ENCODE measurements at places on chromosomes 11 and 22. TPM values are rescaled to one million over a fixed set of nuclear protein-coding genes. Genes with fewer than 3 reads are reported as not detected.

DNA sequence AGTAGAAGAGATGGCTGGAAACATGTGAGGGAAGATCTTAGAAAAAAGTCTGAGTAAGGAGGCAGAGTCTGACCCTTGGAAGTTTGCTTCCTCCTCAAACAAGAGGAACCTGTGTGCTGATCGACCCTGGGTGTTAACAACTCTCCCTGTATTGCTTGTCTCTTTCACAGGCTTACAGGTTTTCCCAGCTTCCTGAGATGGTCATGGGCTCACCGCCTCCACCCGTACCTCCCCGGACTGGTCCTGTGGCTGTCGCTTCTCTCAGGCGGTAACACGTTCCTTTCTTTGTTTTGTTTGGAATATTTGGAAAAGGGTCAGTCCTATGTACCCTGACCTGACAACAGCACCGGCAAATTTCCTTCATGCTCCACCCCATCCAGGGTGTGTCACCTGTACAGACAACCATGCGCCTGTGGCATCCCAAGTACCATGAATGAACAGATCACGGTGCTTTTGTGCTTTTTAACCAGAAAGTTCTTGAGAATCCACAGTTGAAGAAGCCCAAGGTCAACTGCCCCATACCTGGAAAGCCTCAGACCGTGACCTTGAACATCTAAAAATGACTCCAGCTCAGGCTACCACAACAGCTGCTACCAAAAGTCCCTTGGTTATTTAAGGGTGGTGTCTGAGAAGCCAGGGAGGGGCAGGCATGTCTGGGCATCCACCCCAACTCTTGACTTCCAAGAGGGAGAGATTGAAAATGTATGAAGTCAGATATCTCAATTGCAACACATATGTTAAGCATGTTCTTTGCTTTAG lies 44.6 kb downstream of the C11orf91 start:
- H3K27me3 ChIP-seq, result no peaks in the 10 kb centered on the region
- H3K27ac ChIP-seq, result no peak overlapping the region
- no peak overlapping the region for H3K4me3 ChIP-seq
- no peaks in the 10 kb centered on the region for H3K4me1 ChIP-seq
- no peak for DNase-seq

DNA sequence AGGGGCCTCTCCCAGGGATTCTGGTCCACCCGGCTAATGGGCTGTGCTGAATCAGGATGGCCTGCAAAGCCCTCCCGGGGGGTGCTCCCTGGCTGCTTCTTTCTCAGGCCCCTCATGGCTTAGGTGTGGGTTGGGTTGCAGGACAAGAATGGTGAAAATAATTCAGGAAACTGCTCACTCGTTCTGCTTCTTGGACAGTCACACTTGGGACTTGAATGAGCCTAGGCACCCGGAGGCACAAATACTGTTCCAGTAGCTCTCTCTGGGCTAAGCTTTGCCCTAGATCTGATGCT lies 83.2 kb downstream of the TRIM29 start:
- DNase-seq, result no peak
- H3K4me3 ChIP-seq, result no peak overlapping the region
- H3K27ac ChIP-seq, result no peak overlapping the region
- H3K36me3 ChIP-seq, result no peaks in the 10 kb centered on the region
- H3K27me3 ChIP-seq, result no peaks in the 10 kb centered on the region
- no peaks in the 10 kb centered on the region for H3K4me1 ChIP-seq

DNA sequence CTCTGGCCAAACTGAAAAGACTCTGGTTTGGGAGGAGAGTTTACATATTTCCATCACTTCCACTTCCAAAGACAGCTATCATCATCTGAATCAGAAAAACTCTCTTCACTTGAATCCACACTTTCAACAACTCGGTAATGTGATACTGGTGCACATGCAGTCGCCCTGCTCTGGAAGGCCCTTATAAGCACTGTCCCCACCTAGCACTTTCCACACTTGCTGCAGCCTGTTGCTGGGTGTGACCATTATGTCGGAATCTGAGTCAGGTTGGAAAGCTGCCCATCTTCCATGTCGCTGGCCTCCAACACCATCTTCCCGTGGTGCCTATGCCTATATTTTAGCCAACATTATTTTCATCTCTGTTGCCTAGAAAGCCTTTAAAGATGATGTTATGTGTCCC lies 1.1 kb upstream of the OR10A5 start:
- no peak overlapping the region for H3K4me3 ChIP-seq
- no peaks in the 10 kb centered on the region for H3K36me3 ChIP-seq
- no peak for DNase-seq
- H3K27me3 ChIP-seq, result no peaks in the 10 kb centered on the region

DNA sequence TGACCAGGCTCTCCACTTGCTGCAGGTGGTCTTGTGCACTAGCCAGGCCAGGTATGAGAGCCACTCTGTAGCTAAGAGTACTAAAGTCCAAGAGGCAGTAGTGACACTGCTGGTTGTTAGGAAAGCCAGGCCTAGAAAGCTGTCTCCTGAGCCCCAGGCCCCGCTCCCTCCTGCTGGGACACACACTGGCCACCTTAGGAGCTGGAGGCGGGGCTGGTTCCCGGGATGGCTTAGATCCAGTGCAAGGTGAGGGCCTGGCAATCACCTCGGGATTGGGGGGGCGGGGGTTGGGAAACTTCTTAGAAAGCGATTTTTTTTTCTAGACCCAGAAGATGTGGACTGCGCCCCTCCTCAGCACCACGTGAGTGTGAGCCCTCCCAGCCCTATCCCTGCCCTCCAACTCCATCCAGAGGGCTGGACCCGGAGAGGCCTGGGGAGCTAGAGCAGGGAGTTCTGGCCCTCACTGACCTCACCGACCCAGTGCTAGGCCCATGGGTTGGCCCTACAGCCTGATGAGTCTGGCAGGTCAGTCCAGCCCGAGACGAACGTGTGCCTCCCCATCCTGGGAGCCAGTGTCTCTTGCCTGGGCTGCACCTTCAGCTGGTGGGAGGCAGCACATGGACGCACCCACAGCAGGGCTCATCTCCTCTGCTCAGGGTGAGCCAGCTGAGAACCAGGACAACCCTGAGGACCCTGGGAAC lies 18.1 kb downstream of the SLC37A2 start:
- no peaks in the 10 kb centered on the region for H3K36me3 ChIP-seq
- no peaks in the 10 kb centered on the region for H3K27me3 ChIP-seq
- no peak for DNase-seq

DNA sequence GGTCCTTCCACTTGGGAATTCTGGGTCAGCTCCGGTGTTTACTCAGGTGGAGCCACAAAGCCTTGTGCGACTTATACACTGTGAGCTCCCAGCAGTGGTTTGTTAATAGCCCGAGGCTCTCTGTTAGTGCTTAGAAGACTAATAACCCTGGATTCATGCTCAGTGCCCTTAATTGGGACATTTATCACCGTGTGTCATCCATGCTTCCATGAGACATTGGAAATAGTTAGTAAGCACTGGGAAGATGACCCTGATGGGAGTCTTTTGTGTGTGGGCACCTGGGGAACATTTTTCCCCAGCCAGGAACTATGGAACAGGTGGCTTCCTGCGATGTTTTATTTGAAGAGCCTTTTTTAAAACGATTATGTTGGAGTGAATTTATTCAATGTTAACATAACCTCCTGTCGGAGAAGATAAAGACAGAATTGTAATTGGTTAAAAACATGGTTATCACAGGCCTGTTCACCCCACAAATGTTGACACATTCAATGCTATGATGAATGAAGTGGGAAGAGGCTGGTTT lies 188.9 kb downstream of the MYO18B start:
- DNase-seq, result no peak
- H3K36me3 ChIP-seq, result no peaks in the 10 kb centered on the region

GRCh38 chr11:106608677-106609076 lies 409.6 kb downstream of the GUCY1A2 start:
- no peak for DNase-seq
- no peaks in the 10 kb centered on the region for H3K4me1 ChIP-seq
- H3K36me3 ChIP-seq, result no peaks in the 10 kb centered on the region
- no peak overlapping the region for H3K27ac ChIP-seq

GRCh38 chr11:81070948-81071347 lies 1630.1 kb upstream of the TENM4 start:
- no peak overlapping the region for H3K4me3 ChIP-seq
- H3K36me3 ChIP-seq, result no peaks in the 10 kb centered on the region
- H3K27me3 ChIP-seq, result no peaks in the 10 kb centered on the region
- no peak overlapping the region for H3K27ac ChIP-seq

DNA sequence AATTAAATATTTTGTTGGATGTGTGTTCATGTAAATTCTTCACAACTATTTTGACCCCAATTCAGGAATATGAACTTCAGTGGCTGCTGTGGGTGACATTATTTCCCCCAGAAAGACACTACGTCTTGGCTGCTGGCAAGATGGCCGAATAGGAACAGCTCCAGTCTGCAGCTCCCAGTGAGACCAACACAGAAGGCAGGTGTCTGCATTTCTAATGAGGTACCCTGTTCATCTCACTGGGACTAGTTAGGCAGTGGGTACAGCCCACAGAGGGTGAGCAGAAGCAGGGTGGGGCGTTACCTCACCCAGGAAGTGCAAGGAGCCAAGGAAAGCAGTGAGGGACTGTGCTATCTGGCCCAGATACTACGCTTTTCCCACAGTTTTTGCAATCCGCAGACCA lies 65.3 kb downstream of the ZBTB44 start:
- H3K36me3 ChIP-seq, result no peaks in the 10 kb centered on the region
- no peak for DNase-seq
- no peak overlapping the region for H3K4me3 ChIP-seq
- no peak overlapping the region for H3K27ac ChIP-seq

DNA sequence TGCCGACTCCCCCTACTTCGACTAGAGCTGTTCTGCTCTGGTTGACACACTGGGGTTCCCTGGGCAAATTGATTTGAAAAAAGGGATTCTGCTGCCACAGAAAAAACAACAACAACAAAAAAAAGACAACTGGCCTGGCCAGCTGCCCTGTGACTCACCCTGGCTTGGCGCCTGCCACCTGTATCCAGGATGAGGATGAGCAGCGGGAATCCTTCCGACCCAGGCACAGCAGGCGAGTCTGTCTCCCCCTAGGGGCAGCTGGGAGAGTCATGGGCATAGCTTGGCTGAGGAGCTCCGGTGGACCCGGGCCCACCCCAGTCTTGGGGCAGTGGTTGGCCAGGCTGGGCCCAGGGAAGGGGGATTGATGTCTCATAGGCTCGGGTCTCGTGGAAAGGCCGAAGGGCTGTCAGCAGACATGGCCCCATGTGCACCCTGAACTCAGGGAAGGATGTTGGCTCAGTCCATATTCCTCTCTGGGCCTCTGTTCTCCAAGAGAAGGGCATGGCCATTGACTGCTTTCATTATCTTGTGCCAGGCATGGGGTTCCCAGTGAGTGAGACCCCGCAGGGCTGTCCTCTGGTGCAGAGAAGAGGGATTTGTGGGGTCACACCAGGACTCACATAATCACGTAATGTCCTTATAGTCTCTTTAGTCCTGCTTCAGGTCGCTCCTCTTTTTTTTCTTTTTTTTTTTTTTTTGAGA lies 10.4 kb upstream of the SUN2 start:
- H3K27ac ChIP-seq, result no peak overlapping the region
- H3K36me3 ChIP-seq, result no peaks in the 10 kb centered on the region
- H3K27me3 ChIP-seq, result no peaks in the 10 kb centered on the region

DNA sequence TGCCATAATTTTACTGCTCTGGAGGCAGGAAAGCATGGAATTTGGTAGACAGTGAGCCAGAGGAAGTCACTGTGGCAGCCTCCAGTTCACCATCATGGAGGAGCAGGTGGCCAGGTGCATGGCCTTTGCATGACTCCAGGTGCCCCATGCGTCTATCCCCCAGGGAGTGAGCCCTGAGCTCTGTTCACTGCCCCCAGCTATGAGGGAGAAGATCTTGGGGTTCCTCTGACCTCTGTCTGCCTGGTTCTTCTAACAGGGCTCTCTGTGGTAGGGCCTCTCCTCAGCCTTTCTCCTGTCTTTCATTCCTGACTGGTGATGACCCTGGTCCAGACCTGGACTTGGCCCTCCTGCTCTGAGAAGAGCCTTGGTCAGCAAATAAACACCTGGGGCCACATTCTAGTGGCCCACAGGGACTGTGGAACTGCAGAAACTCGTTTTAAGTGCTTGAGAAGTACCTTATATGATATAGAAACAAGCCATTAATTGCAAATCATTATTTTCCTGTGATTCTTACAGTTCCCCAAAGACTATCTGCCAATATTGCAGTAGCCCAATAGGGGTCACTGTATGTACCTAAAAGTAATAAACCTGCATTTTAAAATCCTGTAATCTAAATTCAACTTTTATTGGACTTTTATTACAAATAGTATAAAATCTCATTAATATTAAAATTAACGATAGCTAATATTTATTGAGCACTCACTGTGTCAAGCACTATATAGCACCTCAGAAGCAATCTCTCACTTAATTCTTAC lies 120.0 kb upstream of the SYT13 start:
- H3K36me3 ChIP-seq, result no peaks in the 10 kb centered on the region
- no peak for DNase-seq
- H3K27ac ChIP-seq, result no peak overlapping the region
- H3K4me1 ChIP-seq, result no peaks in the 10 kb centered on the region
- H3K4me3 ChIP-seq, result no peak overlapping the region

- no peaks in the 10 kb centered on the region for H3K36me3 ChIP-seq
- DNase-seq, result no peak
- no peak overlapping the region for H3K27ac ChIP-seq
- no peaks in the 10 kb centered on the region for H3K4me1 ChIP-seq
Observed at GRCh38 chr11:117127171-117127901, 16.8 kb upstream of the PAFAH1B2 start.

- H3K4me3 ChIP-seq, result no peak overlapping the region
- H3K27me3 ChIP-seq, result no peaks in the 10 kb centered on the region
- DNase-seq, result no peak
- no peaks in the 10 kb centered on the region for H3K4me1 ChIP-seq
Observed at GRCh38 chr11:106327134-106327533, 249.7 kb downstream of the AASDHPPT start.

GRCh38 chr11:121547574-121547973 lies 94.8 kb upstream of the SORL1-AS1 start:
- H3K27ac ChIP-seq, result no peak overlapping the region
- H3K4me1 ChIP-seq, result no peaks in the 10 kb centered on the region
- DNase-seq, result no peak

Gene NAP1L4
- 183 TPM for total RNA-seq

Gene FAM111B
- total RNA-seq, result not detected

Gene ANGPTL5
- total RNA-seq, result 0.24 TPM

Gene F2
- total RNA-seq, result not detected

Gene RAB30
- total RNA-seq, result 113 TPM

Gene SBF2
- 45.0 TPM for total RNA-seq

Gene FAM227A
- 2.8 TPM for total RNA-seq

Gene OR2AG1
- not detected for total RNA-seq
